Testis (tissue), 5 donors: ENCODE measurements at places on chromosomes 1 and 21.

DNA sequence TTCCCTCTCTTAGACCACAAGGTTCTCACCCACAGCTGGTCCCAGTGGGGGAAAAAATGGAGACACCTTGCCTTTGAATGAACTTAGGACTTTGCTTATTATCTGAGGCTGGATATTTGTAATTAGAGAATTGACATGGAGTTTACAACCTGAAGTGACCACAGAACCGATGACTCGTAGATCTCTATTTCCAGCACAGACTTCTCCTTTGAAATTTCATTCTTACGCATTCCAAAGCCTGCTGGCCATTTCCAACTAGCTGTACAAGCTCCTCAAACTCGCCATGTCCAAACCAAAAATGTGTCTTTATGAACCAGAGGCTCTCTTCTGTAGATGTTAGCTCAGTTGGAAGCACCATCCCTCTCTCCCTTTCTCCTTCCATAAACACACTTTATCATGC, 12.0 kb downstream of the RAB7B start:
- DNase-seq, result no peak

GRCh38 chr1:47401761-47402160, 14.3 kb upstream of the FOXE3 start:
- no peak for DNase-seq

DNA sequence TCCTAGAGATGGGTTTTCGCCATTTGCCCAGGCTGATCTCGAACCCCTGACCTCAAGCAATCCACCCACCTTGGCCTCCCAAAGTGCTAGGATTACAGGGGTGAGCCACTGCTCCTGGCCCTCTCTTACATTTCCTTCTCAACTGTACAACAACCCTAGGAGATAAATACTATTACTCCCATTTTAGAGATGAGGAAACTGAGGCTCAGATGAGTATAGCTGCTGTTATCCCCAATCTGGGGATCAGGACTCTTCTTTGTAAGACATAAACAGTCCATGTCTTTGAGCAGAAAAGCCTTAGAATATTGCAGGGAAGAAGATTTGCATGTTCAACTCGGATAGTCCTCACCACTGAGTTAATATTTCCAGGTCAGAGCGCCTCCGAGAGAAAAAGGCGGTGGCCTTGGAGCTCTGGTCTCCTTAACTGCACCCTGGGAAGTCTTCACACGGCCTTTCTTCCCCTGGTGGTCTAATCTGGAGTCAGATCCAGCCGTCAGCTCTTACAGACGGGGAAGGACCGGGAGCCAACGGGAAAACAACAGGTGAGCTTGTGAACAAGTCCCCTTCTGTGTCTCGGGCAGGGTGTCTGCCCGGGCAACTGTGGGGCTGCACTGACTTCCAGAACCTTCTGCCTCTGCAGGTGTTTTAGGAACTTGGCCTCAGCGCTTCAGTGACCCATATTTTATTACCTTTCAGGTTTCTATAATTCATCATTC, 5.9 kb upstream of the OLIG1 start:
- DNase-seq, result no peak

DNA sequence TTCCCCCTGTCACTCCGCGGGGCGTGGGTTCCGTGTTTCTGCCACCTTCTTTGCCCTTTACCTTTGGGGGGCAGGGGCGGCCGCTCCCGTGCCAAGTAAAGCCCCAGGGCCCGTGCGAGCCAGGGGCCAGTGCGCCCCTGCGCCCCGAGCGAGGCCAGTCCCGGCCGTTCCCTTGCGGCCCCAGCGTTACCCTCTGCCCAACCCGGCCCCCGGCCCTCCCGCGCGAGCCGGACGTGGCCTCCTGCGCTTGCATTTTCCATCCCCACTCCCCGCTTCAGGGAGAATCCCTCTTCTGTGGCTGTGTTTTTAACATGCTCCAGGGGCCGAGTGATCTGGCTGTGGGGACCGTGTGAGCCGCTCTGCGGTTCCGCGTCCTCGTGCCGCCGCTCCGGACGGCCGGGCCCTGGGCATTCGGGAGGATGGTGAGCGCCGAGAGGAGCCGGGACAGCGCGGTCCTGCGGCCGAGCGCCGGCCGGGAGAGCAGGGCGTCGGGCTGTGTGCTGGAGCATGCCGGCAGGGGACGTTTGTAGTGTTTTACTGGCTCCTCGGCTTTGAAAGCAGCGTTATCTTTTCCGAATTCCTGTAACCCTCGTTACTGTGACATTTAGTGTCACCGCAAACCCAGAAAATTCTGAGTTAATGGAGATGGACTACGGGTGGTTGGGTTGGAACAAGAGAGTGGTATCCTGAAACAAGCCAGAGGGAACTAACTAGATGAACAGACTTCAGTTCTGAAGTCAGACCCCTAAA, 1.0 kb downstream of the GALNT2 start:
- peak; percentile 33 for DNase-seq

- DNase-seq, result no peak
These were observed 8.5 kb downstream of the FNDC10 start for GRCh38 chr1:1591452-1591851.

- DNase-seq, result no peak
These were observed 5.8 kb downstream of the DCAF8 start for GRCh38 chr1:160256396-160257046.

- DNase-seq, result no peak
These were observed 40.8 kb upstream of the EFHD2 start for GRCh38 chr1:15368888-15369287.

DNA sequence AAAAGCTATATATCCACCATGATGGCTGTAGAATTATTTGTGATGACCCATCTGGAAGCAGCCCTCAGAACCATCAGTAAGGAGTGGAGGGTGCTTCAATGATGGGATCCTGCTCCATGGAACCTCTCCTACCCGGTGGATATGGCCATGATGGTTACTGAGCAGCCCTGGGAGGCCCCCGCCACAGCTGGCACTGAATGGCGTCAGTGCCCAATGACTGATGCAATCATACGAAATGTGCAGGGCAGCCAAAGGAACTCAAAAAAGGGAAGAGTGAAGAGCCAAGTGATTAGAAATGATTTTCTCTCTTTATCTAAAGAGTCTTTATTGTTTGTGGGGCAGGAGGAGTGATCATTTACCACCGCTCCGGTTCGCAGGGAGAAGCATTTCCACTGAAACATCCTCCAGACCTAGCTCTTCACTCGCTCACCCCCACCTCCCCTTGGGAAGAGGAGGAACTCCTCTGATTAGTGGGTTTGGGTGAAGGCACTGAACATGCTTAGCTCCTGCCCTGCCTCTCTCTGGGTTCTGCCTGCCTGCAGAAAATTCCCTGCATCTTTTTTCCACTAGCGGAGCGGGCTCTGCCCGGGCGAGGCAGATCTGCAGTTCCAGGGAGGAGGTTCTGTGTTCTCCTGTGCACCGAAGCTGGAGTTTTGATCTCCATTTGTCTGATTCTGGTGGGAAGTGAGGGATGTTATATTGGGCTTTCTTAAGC, 260.3 kb downstream of the GRIK3 start:
- DNase-seq, result no peak

GRCh38 chr1:104780470-104781078, 1030.9 kb downstream of the AMY1C start:
- DNase-seq, result no peak

- DNase-seq, result no peak
These were observed 20.6 kb upstream of the NPL start for GRCh38 chr1:182768963-182769362.

DNA sequence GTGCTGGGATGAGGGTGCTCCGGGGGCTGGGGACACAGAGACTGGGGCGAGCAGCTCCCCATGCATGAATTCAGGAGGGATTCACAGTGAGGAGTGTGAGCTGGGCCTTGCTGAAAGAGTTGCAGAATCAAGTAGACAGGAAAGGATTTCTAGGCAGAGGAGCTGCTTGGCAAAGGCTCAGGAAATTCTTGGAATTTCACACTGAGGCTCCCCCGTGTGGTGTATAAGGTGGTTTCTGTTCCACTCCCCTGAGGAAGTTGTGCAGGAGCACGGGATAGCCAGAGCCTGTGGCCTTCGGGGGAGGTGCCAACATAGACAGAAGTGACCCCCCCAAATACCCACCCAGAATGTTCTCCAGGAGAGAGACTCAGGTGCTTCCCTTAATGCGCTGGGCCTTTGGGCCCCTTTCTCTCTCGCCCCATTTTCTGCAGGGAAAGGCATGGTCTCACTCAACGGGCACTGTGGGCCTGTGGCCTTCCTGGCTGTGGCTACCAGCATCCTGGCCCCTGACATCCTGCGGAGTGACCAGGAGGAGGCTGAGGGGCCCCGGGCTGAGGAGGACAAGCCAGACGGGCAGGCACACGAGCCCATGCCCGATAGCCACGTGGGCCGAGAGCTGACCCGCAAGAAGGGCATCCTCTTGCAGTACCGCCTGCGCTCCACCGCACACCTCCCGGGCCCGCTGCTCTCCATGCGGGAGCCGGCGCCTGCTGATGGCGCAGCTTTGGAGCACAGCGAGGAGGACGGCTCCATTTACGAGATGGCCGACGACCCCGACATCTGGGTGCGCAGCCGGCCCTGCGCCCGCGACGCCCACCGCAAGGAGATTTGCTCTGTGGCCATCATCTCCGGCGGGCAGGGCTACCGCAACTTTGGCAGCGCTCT, 58.5 kb upstream of the ACTL8 start:
- peak; percentile 73 for DNase-seq

GRCh38 chr1:94350350-94350924, 67.8 kb upstream of the ABCD3 start:
- no peak for DNase-seq

- no peak for DNase-seq
These were observed 2.0 kb downstream of the GLUL start for GRCh38 chr1:182389619-182390047.

- no peak for DNase-seq
These were observed 3.9 kb upstream of the COL16A1 start for GRCh38 chr1:31707711-31708110.

DNA sequence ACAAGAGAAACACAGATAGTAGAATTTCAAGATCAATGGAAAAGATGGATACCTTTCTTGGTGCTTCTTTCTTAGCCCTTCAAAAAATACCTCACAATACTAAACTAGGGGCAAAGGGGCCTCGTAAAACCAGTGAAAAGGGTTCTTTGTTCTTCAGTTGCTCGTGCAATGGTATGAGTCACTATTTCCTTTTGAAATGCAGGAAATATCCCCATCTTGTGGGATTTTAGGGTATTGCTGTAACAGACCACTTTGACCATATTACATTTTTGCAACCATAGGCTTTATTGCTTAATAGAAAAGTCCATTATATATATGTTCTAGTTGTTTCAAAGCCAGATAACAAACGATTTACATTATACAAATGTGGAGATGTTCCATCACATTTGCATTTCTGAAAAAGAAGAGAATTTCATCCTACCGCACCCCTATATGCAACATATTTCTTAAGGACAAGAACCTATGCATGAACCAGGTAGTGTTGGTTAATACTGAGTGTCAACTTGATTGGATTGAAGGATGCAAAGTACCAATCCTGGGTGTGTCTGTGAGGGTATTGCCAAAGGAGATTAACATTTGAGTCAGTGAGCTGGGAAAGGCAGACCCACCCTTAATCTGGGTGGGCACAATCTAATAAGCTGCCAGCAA, 88.6 kb upstream of the PKN2 start:
- no peak for DNase-seq

- DNase-seq, result no peak
These were observed 119.7 kb upstream of the ZNF648 start for GRCh38 chr1:182181167-182181572.

- DNase-seq, result no peak
These were observed 27.9 kb upstream of the ZNF496 start for GRCh38 chr1:247359559-247359958.

DNA sequence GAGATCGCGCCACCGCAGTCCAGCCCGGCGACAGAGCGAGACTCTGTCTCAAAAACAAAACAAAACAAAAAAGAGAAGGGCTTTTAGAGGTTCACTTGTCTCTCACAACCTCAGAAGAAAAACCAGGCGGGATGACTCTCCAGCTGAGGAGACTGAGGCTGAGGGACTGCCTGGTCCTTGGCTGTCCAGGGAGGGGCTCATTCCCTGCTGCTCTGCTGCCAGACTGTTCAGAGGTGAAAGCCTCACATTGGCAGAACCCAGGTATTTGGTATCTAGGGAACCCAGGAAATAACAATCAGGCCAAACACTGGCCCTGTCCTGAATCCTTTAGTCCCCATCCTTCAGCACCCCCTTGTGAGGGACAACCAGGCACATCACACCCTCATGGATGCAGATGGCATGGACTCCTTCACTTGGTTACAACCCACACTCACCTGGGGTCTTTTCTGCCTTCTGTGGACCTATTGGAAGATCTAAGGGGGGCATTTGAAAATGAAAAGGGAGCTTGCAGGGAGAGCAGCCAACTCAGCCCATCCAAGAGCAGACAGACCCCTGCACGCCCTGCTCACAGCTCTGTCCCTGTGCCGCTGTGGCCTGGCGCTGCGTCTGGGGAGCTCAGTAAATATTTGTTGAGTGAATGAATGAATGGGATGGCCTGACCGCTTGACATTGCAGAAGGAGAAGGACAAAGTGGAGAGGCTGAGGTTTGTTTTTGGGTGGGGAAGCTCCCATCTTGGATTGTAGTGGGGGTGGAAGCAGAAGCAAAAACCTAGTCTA, 33.4 kb downstream of the CD247 start:
- DNase-seq, result no peak

- DNase-seq, result no peak
These were observed 28.8 kb downstream of the SAMD13 start for GRCh38 chr1:84330125-84330984.

DNA sequence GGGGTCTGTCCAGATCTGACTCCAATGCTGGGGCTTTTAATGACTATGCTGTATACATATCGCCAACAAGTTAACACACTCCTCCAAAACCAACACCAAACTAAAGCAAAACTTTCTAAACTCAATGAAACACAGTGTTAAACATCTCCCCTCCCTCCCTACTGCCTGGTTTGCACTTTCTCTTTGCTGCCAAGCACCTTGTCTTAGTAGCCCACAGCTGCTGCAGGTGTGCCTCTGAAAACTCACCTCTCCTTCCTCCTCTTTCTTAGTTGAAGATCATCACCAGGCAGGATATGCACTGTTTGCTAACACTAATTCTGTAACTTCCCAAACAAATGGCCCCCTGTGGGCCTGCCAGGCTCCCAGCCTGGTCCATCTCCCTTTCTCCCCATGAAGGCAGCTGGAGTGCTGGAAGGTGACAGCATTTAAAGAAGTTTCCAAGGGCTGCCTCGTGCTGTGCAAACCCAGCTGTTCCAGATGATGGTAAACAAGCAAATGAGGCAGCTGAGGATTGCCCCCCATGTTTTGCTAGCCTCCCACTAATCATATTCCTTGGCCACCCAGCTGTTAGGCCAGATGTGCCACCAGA, 213.7 kb downstream of the ASTN1 start:
- no peak for DNase-seq

DNA sequence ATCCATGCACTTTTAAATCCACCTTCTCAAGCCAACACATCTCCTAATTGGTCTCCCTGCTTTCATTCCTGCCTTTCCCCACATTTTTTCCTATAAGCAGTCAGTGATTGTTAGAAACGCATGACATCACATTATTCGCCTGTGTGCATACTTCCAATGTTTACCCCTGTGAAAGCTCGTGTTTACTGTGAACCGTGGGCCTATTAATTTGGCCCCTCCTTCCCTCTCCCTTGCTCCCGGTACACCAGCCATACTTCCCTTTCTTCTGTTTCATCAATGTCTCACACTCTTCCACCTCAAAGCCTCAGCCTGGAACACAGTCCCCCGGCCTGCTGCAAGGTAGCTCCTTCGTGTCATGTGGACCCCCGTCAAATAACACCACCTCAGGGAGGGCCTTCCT, 9.1 kb downstream of the MTOR start:
- DNase-seq, result no peak

- DNase-seq, result no peak
These were observed 2.4 kb downstream of the C2CD4D start for GRCh38 chr1:151837197-151837596.

GRCh38 chr1:156160743-156161171, 7.4 kb downstream of the SEMA4A start:
- DNase-seq, result peak; percentile 88
